NCI-H524 (cell line): ENCODE measurements at places on chromosomes 5 and 9.
A peak's percentile ranks its signal among the peaks of the same experiment; 100 is the strongest.

GRCh38 chr5:41874512-41875060 lies 4.4 kb upstream of the OXCT1 start:
- DNase-seq, result no peak

DNA sequence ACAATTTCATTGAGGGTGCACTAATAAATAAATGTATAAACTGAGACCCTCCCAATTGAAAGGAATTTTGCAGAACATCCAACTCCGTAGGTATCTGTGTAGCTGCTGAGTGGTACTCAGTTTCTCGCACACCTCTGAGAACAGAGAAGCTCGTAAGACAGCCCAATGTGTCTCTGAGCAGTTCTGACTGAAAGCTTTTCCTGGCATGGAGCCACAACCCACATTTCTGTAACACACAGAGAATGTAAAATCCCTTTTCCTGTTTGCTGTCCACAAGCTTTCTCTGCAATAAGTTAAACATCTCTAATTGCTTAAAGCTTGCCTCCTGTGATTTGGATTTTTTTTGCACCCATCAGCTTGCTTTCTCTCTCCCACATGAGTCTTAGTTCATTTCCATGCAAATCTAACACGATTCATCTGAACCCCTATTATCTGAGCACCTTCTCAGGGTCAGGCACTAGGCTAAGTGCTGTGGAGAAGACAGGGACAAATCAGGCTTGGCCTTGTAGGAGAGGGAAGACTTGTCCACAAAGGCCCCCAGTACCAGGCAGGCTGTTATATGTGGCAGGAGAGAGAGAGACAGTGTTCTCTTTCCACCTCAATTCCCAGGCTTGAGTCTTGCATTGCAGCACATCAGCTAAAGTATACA lies 44.2 kb upstream of the COL15A1 start:
- no peak for DNase-seq

GRCh38 chr9:133777068-133777791 lies 39.1 kb upstream of the SARDH start:
- no peak for DNase-seq

DNA sequence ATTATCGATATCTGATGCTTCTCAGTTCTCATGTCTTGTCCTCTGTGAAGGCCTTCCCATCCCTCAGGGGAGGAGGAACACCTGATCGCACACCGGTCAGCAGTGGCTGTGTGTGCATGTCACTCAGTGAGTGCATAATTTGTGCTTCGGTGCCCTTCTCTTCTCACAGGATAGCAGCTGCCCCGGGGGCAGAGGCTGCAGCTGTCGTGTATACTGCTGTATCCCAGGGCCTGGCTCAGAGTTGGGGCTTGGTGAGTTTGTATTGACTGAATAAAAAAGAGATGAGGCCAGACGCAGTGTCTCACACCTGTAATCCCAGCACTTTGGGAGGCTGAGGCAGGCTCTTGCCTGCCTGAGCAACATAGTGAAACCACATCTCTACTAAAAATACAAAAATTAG lies 49.7 kb upstream of the NCS1 start:
- DNase-seq, result peak; percentile 17

DNA sequence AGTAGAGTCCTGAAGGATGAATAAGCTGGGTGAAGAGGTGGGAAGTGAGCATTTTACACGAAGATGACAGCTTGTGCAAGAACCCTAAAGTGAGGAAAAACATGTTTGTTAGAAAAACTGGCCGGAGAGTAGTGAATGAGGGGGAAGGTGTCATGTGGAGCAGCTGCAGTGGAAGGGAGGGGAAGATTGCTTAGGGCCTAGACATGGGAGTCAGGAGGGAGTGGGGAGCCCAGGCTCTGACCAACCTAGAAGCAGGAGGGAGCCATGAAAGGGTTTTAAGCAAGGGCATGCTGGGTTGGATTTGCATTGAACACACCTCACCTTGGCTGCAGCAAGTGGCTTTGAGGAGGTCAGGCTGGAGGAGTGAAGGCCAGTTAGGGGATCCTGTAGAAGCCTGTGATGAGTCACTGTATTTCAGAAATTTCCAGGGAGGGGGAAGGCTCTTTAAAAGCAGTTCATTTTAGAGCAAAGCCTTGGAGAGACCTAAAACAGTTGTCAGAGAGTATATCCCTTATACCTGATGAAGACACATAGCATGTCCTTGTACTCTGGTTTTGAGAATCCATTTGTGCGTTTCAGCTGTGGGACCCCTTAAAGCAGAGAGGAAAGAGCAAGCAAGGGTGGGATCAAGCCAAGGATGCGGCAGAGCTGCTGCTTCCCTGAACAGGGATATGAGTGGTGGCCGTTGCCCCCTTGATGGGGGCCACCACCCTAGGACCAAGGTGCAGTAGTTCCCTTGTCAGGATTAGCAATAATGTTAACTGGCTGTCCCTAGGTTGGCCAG lies 45.4 kb downstream of the ANGPTL2 start:
- no peak for DNase-seq

DNA sequence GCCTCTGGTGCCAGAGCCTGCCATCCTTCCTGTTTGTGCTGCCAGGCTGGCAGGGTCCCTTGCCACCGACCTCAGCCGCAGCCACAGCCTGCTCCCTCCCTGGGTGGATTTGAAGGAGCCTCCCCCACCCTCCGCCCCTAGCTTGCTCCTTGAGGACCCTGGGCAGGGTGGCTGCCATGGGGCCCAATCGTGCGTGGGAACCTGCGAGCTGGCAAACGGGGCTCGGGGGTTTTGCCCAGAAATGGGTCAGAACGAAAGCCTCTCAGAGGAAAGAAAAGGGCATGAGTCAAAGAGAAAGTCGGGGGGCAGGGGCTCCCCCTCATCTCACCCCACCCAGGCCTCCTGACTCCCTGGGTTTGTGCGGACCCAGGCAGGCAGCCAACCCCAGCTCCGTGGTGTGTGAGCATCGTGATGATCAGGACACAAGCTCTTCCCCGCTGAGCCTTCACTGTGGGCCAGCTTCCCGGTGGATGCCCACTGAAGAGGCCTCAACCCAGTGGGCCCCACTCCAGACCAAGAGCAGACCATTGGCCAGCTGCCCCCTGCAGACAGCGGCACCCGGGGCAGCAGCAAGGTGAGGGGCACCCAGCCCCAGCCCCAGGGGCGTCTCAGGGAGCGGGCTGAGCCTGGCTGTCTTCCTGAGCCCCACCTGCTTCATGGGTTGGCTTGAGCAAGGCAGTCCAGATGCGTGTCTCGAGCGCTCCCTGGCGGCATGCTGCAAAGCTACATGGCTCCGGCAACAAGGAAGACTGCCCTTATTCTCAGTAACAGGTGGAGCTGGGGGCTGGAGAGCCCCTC lies 3.0 kb upstream of the FUT7 start:
- DNase-seq, result peak; percentile 89
